ENCODE measurements at places on chromosomes 3 and 15.

- no peak for DNase-seq
These were observed 130.9 kb downstream of the GMNC start for GRCh38 chr3:190731596-190731995.

DNA sequence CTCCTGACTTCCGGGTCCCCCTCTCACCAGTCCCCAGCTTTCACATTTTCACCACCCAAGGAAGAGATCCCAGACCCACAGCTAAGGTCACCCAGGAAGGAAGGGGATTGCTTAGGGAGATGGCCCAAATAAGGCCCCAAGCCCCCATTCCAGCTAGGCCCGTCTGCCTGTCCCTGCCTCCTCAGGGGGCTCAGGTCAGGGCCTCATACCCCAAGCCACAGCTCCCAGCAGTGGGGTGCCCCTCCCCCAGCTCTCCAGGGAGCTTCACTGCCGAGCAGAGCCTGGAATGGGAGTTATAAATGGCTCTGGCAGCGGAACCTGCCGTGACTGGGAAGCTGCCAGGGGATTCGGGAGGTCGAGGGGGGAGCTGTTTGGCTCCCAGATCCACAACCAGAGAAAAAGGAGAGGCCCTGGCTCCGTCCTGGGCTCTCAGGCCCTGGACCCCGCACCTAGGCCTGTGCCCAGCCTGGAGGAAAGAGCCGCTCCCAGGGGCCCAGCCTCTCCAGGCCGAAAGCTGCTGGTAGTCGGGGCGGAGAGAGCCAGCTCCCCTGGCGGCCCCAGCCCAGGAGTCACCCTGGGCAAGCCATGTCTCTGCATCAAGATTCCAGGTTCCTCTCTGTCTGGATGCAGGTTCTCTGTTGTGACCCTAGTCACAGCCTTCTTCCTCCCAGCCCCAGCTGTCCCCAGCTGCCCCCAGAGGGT, 550 bp downstream of the CCDC9B start:
- DNase-seq, result peak; percentile 63

DNA sequence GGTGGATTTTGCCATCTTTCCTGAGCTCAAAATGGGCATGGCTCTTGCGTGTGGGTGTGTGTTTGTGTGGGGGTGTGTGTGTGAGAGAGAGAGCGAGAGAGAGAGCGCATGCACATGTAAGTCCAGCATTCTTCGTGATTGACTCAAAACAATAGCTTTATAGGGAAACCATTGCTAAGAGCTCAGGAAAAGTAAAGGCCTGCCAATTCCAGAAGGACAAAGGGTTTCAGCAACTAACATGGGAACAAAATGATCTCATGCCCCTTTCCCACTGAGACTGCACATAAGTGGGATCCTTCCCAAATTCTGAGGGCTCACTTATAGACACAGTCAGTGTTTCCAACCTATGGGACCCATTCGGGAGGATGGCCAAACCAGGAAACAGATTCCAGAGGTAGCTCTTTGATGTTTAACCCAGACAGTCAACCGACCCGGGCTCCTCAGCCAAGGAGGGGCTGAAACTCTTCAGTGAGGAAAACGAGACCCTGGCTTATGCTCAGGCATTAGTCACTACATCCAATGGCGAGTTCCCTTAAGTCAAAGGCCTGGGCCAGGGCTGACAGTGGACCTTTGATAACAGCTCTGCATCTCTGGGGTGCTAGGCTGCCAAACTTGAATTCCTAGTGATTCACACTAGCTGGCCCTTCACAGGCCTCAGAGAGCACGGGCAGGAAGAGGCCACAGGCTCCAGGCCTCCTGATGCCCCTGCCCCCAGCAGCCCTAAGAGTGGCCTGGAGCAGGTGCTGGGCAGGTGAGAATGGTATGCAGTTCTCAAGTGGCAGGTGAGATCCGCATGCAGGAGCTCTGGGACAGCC, 305.0 kb upstream of the C2CD4B start:
- no peak for DNase-seq

DNA sequence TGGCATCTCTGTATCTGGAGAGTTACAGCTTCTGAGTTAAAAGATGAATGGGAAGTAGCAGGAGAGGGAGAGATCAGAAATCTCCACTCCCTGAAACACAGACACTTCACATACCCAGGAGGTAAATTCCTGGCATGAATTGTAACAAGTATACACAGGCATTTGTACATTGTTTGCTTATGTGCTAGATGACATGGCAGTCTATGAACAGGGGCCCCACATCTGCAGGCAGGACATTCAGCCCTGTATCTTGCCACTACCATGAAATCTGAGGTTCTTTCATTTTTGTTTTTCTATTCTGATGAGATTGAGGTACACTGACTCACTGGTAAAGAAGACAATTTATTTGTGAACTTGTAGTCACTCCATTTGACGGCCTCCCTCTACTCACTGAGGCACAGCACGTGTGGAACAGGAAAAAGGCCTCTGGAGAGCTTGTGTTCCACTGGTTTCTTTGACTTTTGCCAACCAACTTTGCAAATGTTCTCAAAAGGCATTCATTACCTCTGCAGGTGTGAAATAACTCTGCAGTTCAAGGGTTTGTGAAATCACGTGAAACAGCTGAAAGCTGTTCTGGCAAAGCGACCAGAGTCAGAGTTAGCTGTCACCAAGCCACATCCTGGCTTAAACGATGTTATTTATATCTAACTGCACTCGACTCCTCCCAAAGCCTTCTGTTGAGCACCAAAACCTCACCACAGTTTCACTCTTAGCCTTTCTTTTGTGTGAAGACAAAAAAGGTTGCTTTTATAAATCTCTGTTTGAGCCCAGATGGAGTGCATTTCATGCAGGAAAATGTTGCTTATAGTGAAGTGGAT, 401.3 kb upstream of the CFAP20DC start:
- DNase-seq, result no peak

- no peak for DNase-seq
These were observed 117.8 kb downstream of the CPNE4 start for GRCh38 chr3:131917006-131917405.

- DNase-seq, result peak; percentile 27
These were observed 20.5 kb downstream of the SLC35A5 start for GRCh38 chr3:112582244-112582874.

DNA sequence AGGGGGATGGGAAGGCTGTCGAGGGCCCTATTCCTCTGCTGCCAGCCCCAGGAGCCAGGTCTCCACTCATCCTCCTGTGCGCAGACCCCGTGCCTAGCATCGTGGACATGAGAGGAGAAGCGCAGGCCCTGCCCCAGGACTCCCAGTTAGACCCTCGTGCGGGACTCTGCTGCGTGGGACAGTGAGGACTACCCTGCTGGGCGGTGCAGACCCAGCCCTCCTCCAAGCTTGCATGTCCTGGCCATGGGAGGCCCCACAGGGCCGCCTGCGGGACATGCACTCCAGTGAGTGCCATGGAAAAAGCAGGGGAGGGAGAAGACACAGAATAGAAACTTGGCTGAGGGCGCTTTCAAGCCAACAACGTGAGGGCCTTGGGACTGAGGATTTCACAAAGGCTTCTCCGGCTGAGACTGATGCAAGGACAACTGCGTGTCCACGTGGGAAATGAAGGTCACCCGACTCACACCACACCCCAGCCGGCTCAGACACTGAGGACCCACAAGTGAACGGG, 62.6 kb upstream of the IQSEC1 start:
- no peak for DNase-seq

DNA sequence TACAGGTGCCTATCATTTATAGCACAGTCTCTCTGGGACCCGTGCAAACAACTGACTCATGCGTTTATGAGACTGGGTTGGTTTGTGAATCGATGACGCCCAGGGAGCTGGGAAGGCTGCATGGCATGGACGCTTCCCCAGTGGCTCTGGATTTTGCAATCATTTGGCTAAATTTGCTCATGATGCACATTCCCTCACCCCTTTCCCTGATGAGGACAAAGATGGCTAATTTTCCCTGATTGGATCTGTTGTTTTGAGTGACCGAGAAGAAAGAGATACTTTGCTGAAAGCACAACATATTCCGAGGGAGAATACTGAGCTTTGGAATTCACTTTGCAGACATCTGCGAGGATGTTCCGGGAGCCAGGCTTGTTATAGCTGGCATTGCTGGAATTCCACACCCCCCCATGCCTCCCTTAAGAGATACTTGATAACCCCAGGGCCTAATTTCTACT, 51.1 kb downstream of the CGNL1 start:
- DNase-seq, result no peak

GRCh38 chr3:110806924-110807323, 264.7 kb upstream of the NECTIN3 start:
- DNase-seq, result no peak

DNA sequence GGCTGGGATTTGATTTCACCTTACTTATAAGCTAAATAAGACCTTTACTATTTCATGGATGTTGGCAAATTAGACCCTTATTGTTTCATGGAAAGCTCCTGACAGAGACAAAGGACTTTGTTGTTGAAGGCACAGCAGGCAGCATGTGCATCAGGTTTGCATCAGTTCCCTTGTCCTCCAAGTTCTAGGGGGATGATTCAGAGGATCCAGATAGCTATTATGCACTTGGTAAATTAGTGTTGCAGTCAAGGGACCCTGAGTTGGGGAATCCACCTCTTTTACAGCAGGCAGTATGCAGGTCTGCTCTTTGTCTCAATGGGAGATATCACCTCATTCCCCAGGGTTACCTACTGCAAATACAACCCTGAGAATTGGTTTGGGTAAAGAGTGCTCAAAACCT, 131.4 kb upstream of the IGSF10 start:
- DNase-seq, result no peak

GRCh38 chr15:71259866-71260265, 144.6 kb downstream of the THSD4 start:
- DNase-seq, result no peak
